Esophagus squamous epithelium (tissue), 5 donors: ENCODE measurements at places on chromosomes 11 and 22.

- no peak for DNase-seq
Observed at GRCh38 chr11:7673724-7674434, 579 bp upstream of the CYB5R2 start.

DNA sequence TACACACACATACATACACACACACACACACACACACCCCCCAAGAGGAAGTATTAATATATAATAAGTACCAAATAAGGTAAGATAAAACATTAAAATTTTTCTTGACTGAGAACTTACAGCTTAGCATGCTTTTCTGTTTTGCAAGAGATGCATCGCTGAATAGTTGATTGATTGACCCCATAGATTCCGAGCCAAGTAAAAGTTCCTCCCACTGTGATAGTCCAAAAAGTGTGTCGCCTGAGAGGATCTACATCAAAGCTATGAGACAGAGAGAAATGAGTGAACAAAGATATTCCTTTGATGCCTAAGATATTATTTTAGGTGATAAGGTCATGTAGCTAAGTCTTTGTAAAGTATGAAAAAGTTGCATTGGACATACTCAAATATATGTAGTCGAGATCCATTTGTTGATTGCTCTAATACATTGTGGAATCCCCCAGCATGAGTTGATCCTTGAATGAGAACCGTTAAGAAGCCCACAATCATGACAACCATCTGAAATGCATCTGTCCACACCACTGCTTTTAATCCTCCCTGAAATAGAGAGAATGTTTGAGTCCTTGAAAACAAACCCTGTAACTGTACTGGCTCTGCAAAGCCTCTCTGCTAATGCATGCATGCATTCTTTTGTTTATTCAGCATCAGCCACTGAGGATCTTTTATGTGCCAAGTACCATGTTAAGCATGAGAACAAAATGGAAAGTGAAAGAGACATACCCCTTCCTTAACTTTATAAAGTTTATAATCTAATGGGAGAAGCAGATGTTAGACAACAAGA, 18.3 kb downstream of the SLC5A12 start:
- no peak for DNase-seq

GRCh38 chr11:47244448-47245350, 3.9 kb downstream of the ACP2 start:
- no peak for DNase-seq

- DNase-seq, result no peak
Observed at GRCh38 chr22:49055406-49055805, 772.3 kb downstream of the BRD1 start.

DNA sequence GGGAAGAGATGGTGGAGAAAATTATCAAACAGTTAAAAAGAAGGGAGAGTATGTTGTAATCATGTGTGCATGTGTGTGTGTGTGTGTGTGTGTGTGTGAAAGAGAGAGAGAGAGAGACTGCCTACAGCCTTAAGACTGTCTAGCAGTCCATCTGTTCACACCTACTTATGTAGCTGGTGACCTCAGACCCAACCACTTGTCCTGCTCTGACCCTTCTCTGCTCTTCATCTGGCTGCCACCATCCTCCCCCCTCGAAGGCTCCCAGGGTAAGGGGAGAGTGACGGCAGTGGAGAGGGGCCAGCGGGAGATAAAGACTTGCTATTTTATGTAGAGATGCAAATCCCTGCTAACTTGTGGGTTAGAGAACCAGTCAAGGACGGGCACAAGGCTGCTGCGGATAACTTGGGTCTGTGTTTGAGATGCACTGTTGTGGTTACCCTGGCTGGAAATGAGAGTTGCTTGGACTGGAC, 24.9 kb upstream of the GRAMD1B start:
- DNase-seq, result no peak

DNA sequence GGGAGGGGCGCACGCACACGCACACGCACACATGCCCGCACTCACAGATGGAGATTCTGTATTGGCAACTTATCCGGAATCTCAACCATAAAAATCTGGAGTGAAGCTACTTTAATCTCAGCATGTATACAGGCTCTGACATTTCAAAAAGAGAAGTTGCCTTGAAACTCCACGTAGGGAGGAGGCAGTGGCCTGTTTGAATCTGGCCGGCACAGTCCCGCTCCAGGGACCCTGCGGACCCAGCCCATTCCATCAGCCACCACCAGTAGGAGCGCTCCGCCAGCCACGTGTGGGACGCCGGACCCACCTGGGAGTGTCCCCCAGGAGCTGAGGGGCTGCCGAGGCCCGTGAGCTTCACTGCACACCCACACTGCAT, 1.9 kb upstream of the SYT8 start:
- DNase-seq, result no peak

- no peak for DNase-seq
Observed at GRCh38 chr22:48181263-48181955, 1419.0 kb downstream of the TBC1D22A start.

GRCh38 chr11:46281371-46281831, 3.9 kb downstream of the CREB3L1 start:
- DNase-seq, result no peak

GRCh38 chr22:41487037-41487935, 18.4 kb downstream of the ACO2 start:
- no peak for DNase-seq

DNA sequence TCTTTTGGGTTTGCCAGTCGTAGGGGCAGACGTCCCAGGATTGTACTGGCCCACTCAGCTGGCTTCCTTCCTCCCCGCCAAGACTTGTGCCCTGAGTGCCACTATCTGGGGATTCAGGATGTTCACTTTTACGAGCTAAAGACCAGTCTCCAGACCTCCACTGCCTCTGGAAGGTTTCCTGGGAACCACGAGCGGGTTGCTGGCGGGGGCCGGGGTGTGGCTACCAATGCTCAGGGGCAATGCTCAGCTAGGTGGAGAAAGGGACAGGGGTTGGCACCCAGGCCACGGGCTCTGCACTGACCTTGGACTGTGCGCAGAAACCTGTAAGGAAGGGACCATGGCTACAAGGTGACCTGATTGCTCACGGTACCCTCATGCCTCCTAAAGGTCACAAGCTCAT, 2.2 kb downstream of the NEFH start:
- DNase-seq, result no peak

GRCh38 chr11:57937431-57937830, 86.2 kb upstream of the OR9Q1 start:
- no peak for DNase-seq

GRCh38 chr22:48037618-48038017, 1275.2 kb downstream of the TBC1D22A start:
- no peak for DNase-seq

GRCh38 chr11:45754261-45754709, 50.7 kb upstream of the SLC35C1 start:
- no peak for DNase-seq

DNA sequence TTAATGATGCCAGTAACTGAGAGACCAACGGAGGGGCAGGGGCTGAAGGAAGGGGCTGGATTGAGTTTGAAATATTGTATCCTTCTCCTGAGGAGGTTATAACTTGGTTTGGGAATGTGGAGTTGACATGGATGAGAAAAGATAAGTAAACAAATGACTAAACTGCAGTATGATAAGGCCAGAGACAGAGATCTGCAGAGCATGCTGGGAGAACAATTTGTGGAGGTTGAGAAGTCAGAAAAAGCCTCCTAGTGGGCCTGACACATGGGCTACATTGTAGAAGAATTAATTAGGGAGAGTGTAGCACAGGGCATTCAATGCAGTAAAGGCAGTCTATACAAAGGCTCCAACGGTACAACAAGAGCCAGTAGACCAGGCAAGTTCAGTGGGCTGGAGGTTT, 55.9 kb downstream of the SPON1 start:
- DNase-seq, result no peak

DNA sequence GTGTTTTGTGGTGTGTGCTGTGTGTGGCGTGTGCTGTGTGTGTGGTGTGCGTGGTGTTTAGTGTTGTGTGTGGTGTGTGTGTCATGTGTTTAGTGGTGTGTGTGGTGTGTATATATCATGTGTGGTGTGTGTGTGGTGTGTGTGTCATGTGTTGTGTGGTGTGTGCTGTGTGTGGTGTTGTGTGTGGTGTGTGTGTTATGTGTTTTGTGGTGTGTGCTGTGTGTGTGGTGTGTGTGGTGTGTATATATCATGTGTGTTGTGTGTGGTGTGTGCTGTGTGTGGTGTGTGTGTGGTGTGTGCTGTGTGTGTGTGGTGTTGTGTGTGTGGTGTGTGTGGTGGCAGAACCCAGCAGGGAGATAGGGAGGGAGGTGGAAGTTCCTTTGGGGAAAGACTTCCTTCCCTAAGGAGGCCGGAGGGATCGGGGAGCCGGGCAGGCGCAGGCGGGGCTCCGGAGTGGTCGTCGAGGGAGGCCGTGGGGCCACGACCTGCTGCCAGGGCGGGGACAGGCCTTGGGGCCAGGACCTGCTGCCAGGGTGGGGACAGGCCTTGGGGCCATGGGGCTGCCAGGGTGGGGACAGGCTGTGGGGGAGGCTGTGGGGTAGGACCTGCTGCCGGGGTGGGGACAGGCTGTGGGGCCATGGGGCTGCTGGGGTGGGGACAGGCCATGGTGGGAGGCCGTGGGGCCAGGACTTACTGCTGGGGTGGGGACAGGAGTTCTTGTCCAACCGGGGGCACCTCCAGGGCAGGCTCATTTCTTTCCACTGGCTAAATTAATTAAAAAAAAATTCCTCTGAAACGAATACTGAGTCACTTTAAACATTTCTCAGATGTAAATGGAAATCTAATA, 15.2 kb downstream of the PIM3 start:
- no peak for DNase-seq

DNA sequence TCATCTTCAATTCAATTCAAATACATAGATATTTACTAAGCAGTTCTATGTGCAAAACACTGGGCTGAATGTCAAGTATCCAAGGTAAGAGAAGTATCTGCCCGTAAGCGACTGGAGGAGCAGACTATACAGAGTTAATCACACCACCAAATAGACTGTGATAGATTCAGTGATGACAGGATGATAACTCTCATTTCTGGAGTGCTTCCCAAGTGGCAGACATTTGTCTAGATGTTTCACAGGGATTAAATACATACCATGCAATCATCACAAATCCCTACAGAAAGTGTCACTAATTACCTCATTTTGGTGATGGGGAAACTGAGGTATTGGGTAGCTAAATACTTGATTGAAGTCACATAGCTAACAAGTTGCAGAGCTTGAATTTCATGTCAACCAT, 508.7 kb upstream of the TENM4 start:
- DNase-seq, result no peak

- no peak for DNase-seq
Observed at GRCh38 chr11:108939135-108939534, 274.3 kb downstream of the DDX10 start.

DNA sequence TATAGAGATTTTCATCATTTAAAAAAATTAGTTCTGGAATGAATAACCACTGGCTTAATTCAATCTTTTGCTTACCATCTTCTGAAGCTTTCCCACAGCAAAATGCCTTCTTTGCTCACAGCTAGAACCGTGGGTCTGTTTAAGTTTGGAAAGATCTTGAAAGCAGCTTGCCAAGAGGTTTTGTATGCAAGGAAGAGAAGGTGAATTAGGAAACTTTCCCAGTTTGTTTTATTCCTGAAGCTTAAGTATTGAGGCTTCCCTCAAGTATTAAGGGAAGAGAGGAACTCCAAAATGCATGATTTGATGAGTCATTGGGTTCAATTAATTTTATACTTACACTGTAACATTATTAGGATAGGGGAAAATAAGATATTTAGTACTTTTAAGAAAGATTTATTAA, 1.9 kb upstream of the ARHGEF12 start:
- DNase-seq, result no peak

- DNase-seq, result no peak
Observed at GRCh38 chr22:24426851-24427499, 424 bp upstream of the ADORA2A start.

- DNase-seq, result no peak
Observed at GRCh38 chr22:39800790-39801520, 92.6 kb downstream of the ENTHD1 start.

- no peak for DNase-seq
Observed at GRCh38 chr11:64100360-64100759, 64.6 kb downstream of the FLRT1 start.

- no peak for DNase-seq
Observed at GRCh38 chr11:124961972-124962609, 8.1 kb downstream of the CCDC15 start.

DNA sequence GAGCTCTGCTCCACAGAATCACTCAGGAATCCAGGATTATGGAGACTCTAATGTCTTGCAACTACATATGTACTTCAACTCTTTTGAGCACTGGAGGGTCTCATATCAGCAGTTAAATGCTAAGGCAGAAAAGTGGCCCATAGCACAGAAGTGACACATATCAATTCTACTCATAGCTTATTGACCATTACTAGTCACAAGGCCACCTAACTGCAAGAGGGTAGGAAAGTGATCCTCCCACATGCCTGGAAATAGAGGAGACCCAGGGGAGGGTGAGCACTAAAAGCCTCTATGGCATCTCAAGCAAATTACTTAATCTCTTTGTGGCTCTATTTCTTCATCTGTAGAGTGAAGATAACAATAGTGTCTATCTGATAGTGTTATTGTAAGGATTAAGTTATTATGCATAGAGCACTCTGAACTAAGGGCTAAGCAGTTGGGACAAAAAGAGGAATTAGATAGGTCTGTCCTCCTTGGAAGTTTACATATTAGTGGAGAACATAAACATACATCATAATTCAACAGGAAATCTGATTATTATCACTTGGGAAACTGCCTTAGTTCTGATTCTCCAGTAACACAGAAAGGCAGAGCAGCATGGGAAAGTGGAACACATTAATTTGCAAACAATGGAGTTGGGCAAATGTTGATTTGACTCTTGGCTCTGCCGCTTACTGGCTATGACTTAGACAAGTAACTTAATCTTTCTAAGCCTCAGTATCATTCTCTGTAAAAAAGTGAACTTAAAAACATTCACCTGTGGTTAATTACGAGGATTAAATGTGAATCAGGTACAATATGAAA, 25.1 kb upstream of the USP47 start:
- no peak for DNase-seq

DNA sequence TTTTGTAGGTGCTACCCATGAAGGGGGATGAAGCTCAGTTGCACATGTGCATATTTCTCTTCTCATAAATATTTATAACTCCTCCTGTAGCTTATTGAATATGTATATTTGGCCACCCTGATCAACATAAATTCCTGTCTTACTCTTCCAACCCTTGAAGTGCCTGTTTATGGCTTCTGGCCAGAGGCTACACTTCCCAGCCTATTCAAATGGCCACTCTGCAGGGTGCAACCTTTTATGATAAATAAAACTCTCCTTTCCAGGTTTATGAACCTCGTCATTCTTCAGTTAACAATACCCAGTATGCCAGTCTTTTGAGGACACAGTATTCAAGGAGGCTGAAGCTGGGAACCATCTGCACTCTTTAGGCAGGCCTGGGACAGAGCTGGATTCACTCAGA, 2.6 kb upstream of the RTL6 start:
- DNase-seq, result no peak

DNA sequence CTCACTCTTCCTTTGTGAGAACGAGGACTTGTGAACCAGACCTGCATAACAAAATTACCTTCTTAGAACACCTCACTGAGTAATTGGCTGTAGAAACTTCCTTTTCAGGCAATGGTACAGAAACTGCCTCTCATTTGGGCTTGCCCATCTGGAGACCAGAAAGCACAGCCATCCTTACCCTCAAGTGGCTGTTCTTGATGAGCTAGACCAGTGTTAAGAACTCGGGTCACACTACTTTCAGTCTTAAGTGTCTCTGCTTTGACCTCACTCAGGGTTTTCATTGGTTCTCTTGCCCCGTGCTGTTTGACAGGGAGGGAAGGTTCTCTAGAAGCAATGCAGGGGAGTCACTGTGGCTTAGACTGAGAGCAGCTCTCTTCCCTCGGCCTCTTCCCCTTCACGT, 29.3 kb downstream of the NAT10 start:
- DNase-seq, result no peak

GRCh38 chr22:31097941-31098631, 9.3 kb downstream of the SELENOM start:
- no peak for DNase-seq

GRCh38 chr11:32884770-32885384, 7.7 kb upstream of the QSER1 start:
- no peak for DNase-seq
